ENCODE measurements at places on chromosomes 2 and 18. TPM values are rescaled to one million over a fixed set of nuclear protein-coding genes. Genes with fewer than 3 reads are reported as not detected.
A peak's percentile ranks its signal among the peaks of the same experiment; 100 is the strongest.

DNA sequence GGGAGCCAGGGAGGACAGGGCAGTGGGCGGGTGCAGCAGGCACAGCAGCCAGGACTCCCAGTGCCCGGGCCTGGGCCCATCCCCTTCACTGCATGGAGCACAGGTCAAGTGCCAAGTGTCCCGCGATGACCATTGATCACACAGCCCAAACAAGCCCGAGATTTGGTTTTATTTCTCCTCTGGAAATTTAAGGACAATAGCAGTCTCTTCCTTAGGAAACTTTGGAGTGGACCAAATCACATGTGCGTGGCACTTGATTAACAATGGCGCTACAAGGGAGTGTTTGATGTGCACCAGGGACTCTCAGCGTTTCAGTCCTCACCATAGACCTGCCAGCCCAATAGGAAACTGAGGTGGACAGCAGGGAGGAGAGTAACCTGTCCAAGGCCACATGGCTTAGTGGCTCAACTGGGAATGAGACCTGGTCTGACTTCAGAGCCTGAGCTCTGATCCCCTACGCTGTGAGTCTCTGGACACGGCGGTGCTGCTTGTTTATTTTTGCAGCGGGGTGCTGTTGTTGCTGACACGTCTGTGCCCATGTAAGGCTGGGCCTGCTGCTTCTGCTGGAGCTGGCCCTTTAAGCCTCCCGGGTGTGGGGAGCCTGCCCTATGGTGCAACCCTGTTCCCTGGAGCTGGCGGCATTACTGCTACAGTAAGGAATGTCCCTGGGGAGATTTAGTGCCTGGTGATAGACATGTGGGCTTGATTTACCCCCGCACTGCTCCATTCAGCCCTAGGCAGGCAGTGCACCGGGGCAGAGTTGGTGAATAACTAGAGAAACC is 194.2 kb downstream of the INHBB start:
- peak; percentile 86 for DNase-seq

DNA sequence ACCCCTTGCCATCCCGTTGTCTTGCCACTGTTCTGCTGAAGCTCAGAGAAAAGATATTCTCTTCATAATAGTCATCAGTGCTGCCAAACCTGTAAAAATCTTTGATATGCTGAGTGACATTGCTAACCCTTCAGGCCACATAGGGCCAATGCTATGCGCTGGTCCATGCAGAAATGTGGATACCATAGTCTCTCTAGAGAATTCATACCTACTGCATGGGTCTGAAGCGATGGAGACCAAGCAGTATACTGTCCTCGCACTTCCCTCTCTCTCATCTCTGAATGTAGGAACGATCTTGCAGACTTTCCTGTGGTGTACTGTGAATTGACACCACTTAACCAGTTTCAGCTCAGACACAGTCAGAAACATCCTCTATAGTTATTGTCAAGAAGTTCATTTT is 17.9 kb upstream of the ANKRD44 start:
- DNase-seq: no peak

GRCh38 chr2:61377046-61377445 is 93.8 kb downstream of the USP34 start:
- no peak for DNase-seq

DNA sequence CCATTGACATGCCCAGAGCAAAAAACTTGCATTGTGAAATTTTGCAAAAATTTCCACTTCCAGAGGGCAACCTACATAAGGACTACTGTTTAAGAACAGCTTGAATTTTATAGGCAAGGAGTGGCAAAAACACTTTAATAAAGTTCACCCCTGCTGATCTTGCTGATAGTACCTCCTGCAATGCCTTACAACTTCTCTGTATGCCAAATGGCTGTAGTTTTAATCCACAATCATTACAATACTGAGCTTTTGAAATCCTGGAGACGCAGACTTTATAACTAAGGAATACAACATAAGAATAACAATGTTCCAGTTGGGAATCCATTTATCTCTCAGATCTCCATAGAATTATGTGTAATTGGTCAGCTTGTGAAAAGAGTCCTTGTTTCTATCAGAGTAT is 247.5 kb downstream of the KCNJ3 start:
- no peak for DNase-seq

MSTN gene
- polyA plus RNA-seq: 1.6 TPM

HTR2B gene
- 0.13 TPM for polyA plus RNA-seq
